Effector memory CD4-positive, alpha-beta T cell (primary cell): ENCODE measurements at places on chromosomes 13 and 19.

GRCh38 chr13:21849323-21849722, 178.4 kb downstream of the FGF9 start:
- no peak for DNase-seq

- DNase-seq, result no peak
Observed at GRCh38 chr13:20831933-20832332, 58.2 kb upstream of the EEF1AKMT1 start.

DNA sequence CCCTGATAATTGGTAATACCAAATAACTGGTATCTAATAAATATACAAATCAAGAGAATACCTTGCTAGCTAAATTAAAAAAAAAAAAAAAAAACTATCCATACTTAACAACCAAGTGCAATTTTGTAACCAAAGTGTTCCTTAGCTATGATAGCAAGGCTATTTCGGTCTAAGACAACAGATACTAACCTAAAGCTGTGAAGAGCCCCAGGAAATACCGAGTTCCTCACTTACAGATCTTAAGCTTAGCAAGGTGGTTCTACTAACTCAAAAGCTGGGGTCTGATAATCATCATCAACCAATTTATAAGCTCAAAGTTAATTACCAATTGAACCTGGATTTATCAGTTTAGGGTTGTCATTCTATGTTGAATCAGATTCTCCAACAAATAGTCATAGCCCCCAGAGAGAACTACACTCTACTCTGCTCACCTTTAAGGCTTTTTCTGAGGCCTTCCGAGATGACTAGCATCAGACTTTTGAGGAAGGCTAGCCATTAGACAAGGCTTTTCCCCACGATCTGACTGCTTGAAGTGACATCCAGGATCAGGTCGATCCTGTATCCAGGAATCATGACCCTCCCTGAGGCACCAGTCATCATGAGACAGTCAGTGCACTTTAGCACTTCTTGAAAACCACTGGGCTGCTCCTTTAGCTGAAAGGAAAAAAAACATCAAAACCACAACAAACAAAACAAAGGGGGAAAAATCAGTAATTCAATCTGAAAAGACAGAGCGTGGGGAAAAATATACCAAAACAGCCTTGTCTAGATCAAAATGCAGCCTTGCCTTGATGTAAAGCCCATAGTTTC, 31.9 kb downstream of the INTS6 start:
- DNase-seq, result no peak

DNA sequence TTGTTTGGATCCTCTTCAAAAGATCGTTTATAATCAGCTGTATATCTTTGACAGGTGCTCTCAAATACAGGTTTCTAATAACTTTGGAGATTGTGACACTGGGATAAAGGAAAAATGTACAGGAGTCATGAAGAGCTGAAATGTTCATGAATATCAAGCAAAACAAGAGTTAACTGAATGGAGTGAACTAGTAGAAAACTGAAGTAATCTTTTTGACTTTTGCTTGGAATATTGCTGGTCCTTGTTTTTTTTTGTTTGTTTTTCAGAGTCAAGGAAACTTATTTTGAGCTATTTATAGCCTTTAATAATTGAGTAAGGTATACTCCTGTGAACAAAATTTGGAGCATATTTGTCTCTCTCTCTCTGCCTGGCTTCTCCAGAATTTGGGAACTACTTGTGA, 25.3 kb downstream of the MED4 start:
- DNase-seq, result no peak

GRCh38 chr13:59633290-59633689, 530.4 kb downstream of the DIAPH3 start:
- no peak for DNase-seq
